Renal cortical epithelial cell (primary cell): ENCODE measurements at places on chromosomes 2 and 18.

DNA sequence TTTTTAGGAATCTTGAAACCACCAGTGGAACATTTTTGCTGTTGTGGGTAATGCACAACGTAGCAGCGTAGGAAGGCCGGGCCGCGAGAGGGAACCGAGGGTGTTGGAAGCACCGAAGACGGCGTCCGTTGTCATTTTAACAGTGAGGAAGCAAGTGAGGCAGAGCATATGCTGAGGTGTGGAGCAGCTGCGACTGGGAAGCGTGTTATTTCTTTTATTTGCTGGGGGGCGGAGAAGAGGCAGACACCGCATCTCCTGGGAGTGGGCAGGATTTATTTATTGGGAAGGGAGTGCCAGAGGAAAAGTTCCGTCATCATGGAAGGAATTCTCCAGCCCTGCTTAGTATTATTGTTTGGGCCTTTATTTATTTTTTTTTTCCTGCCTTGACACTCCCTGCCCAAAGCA is 232.8 kb downstream of the KLHL29 start:
- no peak for DNase-seq

- DNase-seq: peak; percentile 11
Observed at GRCh38 chr2:124805060-124805459, 780.0 kb downstream of the CNTNAP5 start.

GRCh38 chr2:170341684-170342623 is 164.0 kb downstream of the MYO3B start:
- DNase-seq: no peak

DNA sequence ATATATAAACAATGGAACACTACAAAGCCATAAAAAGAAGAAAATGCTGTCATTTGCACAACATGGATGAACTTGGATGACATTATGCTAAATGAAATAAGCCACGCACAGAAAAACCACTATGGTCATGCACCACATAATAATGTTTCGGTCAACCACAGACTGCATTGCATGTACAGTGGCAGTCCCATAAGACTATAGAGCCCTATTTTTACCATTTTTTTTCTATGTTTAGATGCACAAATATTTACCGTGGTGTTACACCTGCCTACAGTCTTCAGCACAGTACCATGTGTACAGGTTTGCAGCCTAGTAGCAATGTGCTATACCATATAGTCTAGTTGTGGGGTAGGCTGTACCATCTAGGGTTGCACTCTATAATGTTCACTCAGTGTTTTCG is 476.1 kb downstream of the DLGAP1 start:
- no peak for DNase-seq

- DNase-seq: peak; percentile 81
Observed at GRCh38 chr2:180368881-180369280, 361.8 kb upstream of the CWC22 start.

DNA sequence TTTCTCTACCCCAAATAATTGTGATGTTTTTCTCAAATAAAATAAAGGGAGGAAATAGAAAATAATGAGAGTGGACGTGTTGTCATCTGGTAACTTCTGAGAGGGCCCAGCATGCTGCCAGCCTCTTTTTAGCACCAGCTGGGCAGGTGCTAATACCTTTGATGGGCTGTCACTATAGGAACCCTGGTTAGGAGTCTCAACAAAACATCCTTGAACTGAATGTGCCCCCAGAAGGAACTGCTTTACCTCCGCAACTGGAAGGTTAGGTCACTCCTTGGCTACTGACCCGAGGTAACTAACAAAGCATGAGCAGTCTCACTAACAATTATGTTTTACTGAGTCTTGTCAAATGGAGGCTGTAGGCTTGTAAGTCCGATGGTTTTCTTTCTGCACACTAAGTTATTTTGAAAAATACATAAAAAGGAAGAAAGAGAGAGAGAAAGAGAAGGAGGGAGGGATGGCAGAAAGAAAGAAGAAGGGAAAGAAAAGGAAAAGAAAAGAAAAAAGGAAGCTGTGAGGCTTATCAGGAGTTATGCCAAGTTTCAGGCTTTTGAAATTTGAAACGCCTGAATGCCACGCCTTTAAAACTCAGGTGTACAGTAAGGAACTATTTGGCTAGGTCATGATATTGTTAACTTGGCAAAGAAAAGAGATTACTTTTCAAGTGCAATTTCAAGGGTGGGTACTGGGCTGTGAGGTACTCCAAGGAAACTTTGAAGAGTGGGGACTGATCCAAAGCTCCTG is 91.0 kb downstream of the TGIF1 start:
- peak; percentile 69 for DNase-seq

DNA sequence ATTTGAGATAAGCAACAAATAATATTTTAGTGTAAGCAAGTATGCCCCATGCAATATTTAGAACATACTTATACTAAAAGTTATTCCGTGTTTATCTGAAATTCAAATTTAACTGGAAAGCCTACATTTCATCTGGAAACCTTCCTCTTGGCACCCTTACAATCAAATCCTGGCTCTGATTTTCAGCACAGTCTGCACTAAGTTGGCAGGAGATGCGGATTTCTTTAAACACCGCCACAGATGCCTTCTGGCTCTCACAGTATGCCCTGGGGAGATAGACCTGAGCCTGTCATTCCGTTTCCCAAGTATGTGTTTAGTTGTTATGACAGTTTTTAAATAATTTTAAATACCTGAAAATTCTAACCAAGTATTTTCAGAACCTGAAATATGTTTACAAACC is 7.3 kb upstream of the MLPH start:
- no peak for DNase-seq

DNA sequence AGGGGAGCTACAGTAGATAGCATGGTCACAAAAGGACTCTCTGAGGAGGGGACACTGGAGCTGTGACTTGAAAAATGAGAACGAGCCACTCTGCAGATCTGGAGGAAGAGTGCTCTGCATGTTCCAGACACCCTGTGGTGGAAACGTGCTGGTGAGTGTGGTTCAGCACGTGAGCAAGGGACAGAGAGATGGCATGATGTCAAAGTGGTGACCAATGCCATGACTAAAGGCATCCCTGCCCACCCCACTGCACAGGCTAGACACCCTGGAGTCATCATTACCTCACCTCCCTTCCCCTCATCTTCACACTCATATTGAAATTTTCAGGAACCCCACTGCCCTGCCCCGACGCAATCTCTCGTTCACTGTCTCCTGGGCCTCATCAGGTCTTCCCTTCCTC is 56.5 kb downstream of the SLC4A5 start:
- no peak for DNase-seq

- DNase-seq: no peak
Observed at GRCh38 chr2:233462202-233462785, 104.3 kb downstream of the USP40 start.

DNA sequence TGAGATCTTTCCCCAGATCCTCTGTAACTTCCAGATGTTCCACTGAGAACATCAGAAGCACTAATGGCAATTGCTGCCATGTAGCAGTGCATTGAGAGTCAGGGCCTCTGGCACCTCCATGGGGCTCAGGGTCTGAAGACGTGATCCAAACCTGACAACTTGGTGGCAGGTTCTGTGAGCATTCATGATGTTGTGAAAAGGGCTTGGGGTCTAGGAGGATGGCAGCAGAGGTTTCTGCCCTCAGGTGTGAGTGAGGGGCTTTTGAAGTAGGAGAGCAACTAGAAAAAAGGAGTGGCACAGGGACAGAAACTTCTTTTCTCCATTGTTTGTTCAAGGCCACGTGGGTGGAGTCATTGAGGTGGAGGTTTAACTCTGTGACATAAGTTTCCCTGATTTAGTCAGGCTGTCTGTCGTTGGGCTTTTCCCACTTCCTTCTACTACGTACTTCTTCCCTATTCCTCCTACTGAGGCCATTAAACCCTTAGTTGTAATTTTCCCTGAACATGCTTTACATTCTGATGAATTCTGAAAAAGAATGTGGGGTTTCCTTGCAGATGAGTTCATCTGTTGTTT is 13.1 kb downstream of the CFLAR start:
- DNase-seq: peak; percentile 95

DNA sequence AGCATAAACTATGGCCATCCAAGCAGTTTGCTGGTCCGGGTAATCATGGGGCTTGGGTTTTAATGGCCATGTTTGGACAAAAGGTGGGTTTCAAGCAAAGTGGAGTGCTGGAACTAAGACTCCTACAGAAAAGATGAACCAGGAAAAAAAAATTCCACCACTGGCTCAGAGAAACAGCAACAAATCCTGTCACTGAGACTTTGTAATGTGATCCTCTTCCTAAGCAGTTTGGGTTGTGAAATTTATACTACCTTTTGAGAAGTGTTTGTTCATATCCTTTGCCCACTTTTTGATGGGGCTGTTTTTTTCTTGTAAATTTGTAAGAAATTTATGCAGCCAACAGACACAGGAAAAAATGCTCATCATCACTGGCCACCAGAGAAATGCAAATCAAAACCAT is 40.2 kb downstream of the MRPL33 start:
- no peak for DNase-seq

DNA sequence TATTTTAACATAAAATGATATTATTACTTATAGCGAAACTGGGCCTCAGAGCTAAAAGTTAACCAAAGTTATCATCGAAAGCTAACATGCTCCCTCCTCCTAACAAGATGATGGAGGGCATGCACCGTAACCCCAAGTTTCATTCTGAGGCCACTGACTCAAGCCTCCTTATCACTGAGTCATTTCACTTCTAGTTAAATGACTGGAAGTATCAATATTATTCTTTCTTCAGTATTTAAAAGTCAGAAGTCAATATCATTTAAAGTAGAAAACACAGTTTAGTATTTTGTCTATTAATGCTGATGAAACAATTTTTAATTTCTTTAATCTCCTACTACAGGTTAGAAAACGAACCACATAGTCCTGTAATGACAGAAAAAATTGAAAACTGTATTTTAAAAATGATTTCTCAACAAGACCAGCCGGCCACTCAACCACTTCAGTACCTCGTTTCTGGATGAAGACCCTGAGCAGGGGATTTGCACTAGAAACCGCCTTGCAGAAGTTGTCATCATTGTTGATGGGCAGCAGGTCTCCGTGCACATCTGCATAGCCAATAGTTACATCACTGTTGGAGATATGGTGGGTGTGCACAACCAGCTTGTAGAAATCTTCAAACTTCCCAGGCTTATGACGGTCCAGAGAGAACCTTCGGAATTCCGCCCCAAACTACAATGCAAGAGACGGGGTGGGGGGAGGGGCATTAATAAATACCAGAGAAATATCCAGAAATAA is 44.9 kb downstream of the PARD6G start:
- no peak for DNase-seq

DNA sequence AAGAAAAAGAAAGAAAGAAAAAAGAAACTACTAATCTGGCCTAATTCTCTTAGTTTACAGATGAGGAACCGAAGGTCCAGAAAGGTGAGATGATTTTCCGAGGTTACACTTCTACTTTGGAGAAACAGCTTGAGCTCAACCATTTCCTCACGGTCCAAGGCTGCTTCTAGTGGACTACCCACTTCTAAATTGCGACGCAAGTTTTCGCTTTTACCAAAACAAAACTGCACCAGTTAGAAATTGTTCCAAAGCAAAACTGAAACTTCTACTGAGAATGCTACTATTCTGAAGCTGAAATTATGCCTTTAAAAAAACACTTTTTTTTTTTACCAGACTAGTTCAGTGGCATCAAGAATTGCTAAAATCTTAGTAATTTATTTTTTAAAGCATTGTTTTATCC is 101.6 kb downstream of the INO80D start:
- no peak for DNase-seq

DNA sequence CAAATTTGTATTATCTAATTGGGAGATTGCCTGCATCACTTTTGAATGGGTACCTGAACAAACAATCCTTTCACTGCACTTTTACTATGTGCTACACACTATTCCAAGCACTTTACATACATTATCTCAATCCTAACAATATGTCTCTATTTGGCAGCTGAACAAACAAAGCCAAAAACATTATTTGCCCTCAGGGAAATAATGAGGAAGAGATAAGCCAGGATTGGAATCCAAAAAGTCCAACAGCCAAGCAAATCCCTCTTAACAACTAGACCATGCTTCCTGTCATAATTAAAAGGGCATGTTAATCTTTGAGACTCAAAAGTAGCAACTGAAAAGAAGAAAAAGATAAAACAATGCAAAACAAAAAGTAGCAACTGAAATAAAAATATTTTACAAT is 32.1 kb downstream of the RPRD1A start:
- DNase-seq: no peak

DNA sequence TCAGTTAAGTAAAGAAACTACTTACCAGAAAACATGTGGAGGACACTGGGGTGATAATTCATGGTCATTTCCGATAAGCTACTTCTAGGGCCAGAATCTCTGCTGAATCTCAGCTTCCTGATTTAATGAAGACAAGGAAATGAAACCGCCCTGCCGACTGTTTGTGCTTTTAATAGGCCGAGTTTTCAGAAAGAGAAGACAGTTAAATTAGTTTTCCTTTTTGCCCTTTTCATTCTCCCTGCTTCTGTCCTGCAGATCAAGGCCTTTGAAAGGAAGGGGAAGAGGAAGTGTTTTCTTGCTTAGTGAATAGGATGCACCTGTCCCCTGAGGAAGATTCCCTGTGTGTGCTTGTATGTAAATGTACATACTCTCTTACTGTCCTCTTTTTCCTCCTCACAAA is 126.6 kb downstream of the SH3RF3 start:
- DNase-seq: no peak

GRCh38 chr2:45285771-45286390 is 276.6 kb upstream of the SIX2 start:
- no peak for DNase-seq

- no peak for DNase-seq
Observed at GRCh38 chr2:217990791-217991465, 11.9 kb downstream of the TNS1 start.

GRCh38 chr2:129050101-129050500 is 731.4 kb upstream of the HS6ST1 start:
- no peak for DNase-seq

DNA sequence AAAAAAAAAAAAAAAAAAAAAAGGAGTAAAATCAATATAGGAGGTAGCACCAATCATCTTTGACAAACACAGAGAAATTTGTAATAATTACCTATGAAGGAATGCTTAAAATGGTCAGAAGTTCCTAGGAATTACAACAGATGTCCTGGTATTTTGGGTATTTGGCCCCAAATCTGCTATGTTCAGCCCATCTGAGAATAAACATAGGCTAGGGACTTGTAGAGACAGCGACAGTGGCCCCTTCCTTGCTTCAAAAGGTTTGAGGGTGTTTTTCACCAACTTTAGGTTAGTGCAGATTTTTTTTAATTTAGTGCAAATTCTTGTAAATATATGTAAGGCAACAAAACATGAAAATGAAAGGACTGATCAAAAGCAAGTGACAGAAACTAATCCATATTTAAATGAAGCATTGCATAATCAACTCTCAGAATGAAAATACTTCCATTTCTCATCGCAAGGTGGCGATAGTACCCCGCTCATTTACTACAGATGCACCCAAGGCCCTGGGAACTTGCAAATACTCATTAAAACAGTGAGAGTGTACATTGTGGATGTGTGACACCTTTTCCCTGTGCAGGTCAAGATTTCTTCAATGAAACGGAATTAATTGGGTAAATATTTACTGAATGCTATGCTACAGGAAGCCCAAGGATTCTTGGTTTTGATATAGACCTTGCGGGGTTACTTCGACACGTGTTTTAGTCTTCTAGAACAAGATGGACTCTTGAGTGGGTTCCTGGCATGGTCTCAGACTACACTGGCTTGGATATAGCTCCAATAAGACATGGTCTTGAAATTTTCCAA is 44.6 kb downstream of the FAM124B start:
- DNase-seq: peak; percentile 67
